ENCODE measurements at places on chromosomes 6 and 20.

DNA sequence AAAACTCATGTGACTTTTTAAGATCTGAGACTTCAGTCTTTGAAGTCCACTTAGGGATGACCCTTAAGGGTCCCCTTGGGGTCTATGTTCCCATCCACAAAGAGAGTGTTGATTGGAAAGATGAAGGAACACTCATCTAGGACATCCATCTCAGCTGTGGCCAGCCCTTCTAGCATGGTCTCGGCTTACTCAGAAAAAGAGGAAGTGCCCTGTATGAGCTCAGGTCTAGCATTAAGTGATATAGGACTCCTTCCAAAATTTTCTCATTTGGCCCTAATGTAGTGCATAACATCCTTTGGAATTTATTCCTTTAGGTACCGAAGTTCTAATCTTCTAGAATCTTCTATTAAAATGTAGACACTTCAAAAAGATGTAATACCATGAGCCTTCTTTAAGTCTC is 77.4 kb downstream of the NDUFAF5 start:
- no peak for DNase-seq

GRCh38 chr6:7101290-7101689 is 6.5 kb upstream of the RREB1 start:
- no peak for DNase-seq

- no peak for DNase-seq
Observed at GRCh38 chr6:111015389-111016124, 33.7 kb downstream of the RPF2 start.

DNA sequence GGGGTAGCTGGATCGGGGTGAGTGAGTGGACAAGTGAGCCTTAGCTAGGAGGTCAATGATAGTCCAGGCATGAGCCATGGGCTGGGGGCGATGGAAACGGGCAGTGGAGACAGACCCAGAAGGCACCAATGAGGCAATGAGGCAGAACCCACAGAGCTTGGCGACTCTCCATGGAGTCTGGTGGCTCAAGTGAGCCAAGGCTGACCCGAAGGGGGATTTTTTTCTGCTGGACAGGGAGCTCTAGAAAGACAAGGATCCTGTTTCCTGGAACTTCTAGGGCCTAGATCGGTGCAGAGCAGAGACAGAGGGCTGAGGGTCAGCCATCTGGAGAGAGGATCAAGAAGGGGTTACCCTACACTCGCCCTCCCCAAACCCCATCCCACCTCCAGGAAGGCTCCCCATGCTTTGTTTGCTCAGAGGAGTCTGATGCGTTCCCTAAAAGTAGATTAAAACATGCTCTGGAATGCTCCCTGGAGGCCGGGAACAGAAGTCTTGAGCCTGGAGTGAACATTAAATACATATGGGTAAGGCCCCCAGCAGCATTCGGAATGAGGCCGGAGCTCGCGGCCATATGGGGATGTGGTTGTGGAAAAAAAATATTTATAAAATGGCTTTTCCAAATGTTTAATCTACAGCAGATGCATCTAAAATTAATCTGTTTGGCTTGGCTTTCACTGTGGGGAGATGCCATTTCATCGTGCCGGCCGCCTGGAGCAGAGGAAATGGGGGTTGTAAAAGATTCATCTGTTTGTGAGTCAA is 237.8 kb upstream of the PMEPA1 start:
- no peak for DNase-seq

- DNase-seq: no peak
Observed at GRCh38 chr6:79330704-79331103, 96.2 kb upstream of the HMGN3 start.

DNA sequence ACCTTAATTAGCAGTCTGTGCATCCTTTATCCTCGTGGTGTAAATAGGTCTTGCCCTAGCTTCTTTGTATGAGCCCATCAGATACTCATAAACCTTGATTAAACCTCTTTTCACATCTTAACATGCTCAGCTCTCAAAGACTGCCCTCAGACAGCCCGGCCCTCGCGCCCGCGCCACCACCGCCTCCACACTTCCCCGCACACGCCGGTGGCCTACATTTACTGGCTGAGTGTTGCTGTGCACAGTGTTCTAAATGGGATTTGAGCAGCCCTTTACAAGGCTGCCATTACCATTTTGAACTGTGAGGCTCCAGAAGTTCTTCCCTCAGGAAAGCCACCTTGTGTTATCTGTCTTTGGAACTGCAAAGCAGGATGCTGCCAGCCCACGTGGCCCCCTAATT is 63.0 kb upstream of the INSM1 start:
- DNase-seq: no peak

GRCh38 chr6:162245830-162246420 is 481.6 kb downstream of the PRKN start:
- DNase-seq: no peak

DNA sequence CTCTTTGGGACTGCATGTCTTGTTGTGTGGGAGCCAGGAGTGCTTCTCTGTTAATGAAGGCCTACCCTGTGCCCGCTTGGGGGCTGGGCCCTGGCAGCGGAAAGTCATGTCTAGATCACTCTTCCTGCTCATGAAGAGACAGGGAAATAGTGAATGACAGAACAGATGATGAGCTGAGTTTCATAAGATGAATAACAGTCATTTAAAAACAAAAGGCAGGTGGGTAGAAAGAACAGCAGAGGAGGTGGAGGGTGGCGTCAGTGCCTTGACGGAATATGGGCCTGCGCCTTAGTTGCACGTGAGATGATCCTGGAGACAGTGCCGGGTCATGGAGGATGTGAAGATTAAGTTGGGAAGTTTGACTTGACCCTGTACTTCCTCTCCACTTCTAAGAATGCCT is 85.5 kb downstream of the ARID1B start:
- no peak for DNase-seq

- no peak for DNase-seq
Observed at GRCh38 chr6:28395918-28396317, 3.6 kb downstream of the ZSCAN12 start.

- no peak for DNase-seq
Observed at GRCh38 chr6:135146162-135146934, 34.8 kb upstream of the MYB start.

DNA sequence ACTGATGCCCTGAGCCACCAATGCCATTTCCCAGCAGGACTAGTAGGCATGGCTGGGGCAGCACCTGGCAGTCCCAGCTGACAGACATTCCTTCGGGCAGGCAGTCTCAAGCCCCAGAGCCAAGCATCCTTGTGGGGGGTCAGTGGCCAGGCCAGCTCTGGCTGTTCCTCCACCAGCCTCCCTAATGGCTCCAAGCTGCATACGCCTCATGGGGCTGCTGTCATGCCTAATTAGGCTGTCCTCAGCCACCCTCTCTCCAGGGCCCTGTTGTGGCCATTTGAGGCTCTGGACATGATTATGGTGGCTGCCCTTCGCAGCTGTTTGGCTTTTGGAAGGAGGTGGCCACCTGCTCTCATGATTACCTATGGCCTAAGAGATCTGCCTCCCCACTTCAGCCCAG is 79.4 kb downstream of the DLGAP4 start:
- DNase-seq: no peak

- no peak for DNase-seq
Observed at GRCh38 chr6:137900815-137901214, 33.8 kb downstream of the TNFAIP3 start.

- DNase-seq: no peak
Observed at GRCh38 chr6:163402616-163403015, 11.9 kb upstream of the QKI start.

DNA sequence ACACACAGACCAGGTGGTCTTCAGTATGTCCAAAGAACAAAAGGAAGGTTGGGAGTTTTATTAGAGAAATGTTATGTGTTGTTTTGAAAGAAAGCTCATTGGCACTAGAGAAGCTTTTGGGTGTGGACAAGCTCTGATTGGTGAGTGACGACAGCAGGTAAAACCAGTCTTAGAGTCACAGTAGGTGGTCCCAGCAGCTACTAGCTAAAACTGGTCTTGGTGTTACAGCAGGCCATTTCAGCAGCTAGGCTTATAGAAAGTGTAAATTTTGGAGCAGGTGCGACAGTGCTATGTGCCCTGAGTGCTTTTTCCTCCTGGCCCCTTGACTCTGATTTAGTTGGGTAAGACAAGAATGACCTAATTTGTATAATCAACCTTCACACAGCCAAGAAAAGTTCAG is 3.6 kb downstream of the CLDN20 start:
- DNase-seq: no peak
